ENCODE measurements at places on chromosomes 1 and 21. TPM values are rescaled to one million over a fixed set of nuclear protein-coding genes. Genes with fewer than 3 reads are reported as not detected.

GRCh38 chr1:156797212-156797871 lies 19.3 kb downstream of the SH2D2A start:
- DNase-seq: peak; percentile 86

PTPN7 gene
- not detected for total RNA-seq

DNA sequence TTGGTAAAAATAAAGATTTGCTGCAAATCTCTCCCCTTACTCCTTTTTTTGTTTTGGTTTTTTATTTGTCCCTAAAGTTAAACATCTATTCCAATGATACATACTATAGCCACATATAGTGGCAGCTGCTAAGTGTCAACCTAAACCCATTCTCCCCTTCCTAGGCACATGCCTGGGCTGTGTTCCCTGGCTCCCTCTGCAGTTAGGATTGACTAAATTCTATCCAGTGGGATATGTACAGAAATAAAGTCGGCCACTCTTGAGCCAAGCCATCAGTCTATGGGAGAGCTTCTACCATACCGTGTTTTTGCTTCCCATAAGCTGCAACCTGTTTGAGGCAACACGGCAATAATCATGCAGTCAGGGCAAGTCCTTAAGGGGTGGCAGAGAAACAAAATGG lies 23.6 kb downstream of the MCOLN3 start:
- peak; percentile 40 for DNase-seq

SLFNL1 gene
- total RNA-seq: 0.14 TPM

LHX4 gene
- total RNA-seq: 2.5 TPM

DNA sequence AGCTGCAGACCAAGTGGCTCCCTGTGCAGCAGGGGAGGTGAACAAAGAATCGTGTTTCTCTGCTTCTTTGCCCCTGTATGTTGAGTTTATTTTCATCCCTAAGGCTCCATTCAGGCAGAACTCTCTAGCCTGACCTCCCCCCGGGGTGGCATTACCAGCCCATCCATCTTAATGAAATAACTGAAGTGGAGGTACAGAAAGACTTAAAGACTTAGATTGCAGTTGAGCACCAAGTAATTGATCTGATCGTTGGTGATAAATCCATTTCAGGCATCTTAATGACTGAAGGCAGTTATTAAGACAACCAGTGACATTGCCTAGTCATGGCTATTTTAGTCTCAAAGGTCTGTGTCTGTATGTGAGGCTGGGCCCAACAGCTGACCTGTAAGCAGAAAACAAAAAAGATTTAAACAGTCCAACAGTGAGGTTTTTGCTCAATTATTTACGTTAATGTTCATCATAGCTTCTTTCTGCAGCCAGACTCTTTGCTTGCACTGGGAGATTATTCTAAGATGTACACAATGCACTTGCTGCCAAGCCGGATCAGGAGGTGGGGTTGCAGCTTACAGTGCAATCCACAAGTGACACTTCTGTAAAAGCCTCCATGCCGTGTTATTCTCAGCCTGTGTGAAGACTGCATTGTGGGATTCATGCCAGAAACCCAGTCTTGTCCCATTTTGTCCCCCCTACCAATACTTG lies 363.0 kb upstream of the DUSP10 start:
- DNase-seq: no peak

DNA sequence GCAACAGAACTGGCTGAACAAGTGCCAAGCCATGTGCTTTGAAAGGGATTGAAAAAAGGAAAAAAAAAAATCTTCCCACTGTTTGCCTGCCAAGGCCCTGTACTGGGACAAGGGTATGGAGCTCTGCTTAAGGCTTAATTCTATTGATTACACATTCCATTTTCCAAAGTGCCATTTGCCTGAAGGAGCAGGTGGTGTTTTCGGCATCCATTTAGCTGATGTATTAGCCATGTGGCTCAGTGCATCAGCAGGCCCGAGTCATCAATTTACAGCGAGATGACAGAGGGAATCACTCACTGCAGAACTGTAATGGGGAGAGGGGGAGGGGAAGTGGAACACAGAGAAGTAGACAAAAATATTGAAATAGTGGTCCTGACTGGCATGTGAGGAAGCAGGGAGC lies 144.2 kb upstream of the BEND5 start:
- no peak for DNase-seq

DNA sequence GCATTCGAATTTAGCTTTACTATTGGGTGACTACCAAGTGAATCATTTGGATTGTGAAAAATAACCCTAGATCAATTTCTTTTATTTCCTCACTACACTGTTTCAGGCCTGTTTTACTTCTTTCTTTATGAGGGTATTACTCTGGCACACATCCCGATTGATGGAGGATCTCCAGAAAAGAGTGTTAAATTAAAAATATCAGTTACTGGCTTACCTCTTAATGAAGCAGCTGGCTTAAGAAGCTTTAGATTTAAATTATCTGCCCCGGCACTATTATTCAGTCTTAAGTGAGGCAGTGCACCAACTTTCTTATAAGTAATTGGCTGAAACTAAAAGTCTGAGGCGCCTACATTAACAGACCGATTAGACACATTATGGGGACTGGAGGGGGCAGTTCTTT lies 1097.4 kb downstream of the TTLL7 start:
- no peak for DNase-seq

GRCh38 chr1:183675381-183675780 lies 22.3 kb upstream of the APOBEC4 start:
- no peak for DNase-seq

DNA sequence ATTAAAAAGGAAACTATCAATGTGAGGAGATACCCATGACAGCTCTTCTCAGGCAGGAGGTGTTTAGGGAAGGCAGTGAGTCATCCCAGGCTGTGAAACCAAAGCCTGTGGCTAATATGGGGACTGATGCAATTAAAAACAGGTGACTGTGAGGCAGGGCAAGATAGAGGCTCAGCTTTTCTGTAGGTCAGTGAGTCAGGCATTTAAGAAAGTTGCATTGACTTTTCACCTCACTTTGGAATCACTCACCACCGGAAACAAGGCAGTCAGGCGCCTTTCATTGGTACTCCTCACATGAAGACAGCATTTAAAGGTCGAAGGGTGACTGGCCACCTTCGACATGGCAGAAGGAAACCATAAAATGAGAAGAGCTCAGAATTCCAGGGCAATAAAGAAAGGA lies 54.5 kb downstream of the PAPPA2 start:
- no peak for DNase-seq

ADAMTS1 gene
- 15.4 TPM for total RNA-seq

HIVEP3 gene
- 0.39 TPM for total RNA-seq

TNNT2 gene
- 7.5 TPM for total RNA-seq

DNA sequence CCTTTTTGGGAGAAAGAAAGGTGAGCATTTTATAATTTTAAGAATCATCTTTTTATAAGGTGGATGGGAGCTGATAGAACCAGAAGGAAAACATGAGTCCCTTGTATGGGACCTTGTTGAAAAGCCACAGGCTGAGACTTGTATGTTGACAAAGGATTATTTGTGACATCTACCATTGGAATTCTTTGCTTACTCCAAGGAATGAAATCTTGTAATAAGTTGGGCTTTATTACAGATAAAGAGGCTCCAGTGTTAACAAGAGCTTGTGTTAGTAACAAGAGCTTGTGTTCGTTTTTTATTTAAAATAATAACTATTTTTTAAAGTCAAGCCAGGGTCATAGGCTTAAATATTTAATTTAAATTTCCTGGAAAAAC lies 201.1 kb upstream of the CHRM3 start:
- no peak for DNase-seq

PGLYRP3 gene
- not detected for total RNA-seq

TMEM201 gene
- total RNA-seq: 24.5 TPM

TMEM79 gene
- 0.97 TPM for total RNA-seq

GRCh38 chr1:167905182-167905581 lies 8.8 kb downstream of the ADCY10 start:
- peak; percentile 66 for DNase-seq

GRCh38 chr1:161982507-161982895 lies 41.2 kb downstream of the OLFML2B start:
- DNase-seq: no peak

GRCh38 chr1:167369933-167370332 lies 148.4 kb downstream of the CD247 start:
- DNase-seq: no peak

ECM1 gene
- total RNA-seq: 0.43 TPM

DNA sequence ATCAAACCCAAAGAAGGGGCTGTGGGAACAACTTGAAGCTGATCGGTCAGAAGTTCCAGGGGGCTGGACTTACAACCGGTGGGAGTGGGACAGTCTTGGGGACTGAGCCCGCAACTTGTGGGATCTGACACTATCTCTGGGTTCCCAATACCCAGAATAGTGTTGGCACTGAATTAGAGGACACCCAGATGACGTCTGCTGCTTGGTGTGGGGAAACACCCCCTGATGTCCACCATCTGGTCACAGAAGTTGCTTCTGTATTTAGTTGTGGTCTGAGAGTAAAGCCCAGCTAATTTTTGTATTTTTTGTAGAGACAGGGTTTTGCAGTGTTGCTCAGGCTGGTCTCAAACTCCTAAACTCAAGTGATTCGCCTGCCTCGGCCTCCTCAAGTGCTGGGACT lies 28.8 kb downstream of the SERBP1 start:
- DNase-seq: no peak

DNA sequence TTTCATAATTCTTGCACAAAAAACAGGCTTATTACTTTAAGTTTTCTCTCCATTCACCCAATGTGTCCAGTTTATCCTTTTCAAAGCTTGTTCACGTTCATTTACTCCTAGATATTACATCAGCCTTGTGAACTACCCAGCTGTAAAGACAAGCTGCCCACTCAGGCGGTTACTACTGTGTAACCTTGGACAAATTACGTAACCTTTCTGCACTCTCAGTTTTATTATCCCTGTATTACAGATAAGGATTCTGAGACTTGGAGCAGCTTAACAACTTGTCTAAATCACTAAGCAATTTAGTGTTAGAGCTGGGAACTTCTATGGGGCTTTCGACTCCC lies 20.5 kb upstream of the LPAR3 start:
- no peak for DNase-seq

Data from GM23338 (cell line).